ENCODE measurements at places on chromosomes 11 and 22.

GRCh38 chr11:95695181-95695580 lies 94.4 kb downstream of the FAM76B start:
- DNase-seq, result no peak

GRCh38 chr11:12215181-12215593 lies 104.8 kb downstream of the MICAL2 start:
- DNase-seq, result no peak

GRCh38 chr11:115566180-115566764 lies 62.1 kb upstream of the CADM1 start:
- no peak for DNase-seq

- DNase-seq, result peak; percentile 91
Measured at GRCh38 chr11:65416341-65416824, 6.2 kb upstream of the NEAT1 start.

GRCh38 chr22:46077669-46078099 lies 72.6 kb upstream of the PPARA start:
- DNase-seq, result no peak

DNA sequence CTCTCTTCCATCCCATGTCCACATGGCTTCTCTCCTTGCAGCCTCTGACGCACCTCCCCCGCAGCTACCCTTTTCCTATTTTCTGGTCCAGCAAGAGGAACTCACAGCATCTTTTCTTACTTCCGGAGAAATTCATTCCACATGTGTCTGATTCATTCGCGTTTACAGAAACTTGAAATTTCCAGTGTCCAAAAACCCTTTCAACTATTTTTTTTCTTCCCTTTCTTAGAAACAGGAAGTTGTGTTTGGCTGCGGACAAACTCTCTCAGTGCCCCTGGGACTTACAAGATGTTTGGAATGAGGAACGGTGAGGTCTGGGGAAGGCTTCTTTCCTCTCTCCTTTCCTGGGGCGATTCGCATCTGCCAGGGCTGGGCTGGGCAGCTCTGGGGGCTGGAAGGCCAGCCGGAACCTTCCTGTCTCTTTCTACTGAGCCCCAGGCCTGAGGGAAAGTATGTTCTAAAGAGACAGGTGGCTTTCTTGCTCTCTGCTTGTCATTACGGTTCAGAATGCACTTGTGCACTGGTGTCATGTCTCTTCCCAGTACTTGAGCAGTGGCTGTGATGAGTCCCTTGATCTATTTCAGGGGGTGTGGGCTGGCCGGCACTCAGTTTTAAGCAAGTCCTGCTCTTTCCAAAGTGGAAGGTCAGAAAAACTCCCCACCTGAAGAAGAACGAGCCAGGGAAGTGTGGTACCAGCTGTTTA lies 27.5 kb downstream of the ADAMTS8 start:
- no peak for DNase-seq

- DNase-seq, result no peak
Measured at GRCh38 chr22:21989049-21989448, 6.5 kb upstream of the TOP3B start.

GRCh38 chr11:77705876-77706579 lies 68.4 kb upstream of the CLNS1A start:
- DNase-seq, result no peak

DNA sequence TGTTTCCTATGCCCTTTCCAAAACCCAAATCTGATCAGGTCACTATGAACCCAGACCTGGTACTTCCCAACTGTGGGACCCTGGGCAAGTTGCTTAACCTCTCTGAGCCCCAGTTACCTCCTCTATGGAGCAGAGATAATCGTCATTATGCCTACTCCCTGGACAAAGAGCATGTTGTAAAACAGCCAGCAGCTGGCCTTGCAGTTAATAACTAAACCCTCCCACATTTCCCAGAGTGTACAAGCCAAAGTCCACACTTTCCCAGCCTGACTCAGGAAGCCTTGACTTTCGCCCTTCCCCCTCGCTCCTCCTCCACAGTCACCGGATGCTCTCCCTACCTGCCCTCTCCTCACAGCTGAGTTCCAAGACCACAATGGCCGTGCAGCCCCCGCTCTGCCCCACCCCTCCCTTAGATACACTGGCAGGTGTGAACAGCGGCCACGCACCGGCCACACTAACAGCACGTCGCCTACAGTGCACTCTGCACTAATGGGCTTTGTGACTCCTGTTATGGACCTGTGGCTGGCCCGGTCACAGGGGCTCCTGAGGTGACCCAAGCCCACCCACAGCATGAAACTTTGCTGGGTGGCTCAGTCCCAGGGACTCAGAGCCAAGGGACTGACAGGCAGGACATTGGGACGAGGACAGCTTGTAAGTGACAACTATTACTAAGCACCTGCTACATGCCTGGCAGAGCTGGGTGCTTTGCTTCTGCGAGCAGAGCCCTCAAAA lies 15.6 kb upstream of the MFNG start:
- no peak for DNase-seq

Measured in omental fat pad (tissue), 4 donors.